Peyer's patch (tissue), 4 donors: ENCODE measurements at places on chromosomes 6 and 20. TPM values are rescaled to one million over a fixed set of nuclear protein-coding genes. Genes with fewer than 3 reads are reported as not detected.

Gene NFYA
- total RNA-seq = 23.1 TPM

Gene ARFGEF3
- 12.0 TPM for total RNA-seq

Gene SLC35B2
- 26.1 TPM for total RNA-seq

GRCh38 chr6:25193460-25194171 is 85.6 kb upstream of the CARMIL1 start:
- H3K4me3 ChIP-seq = no peak overlapping the region
- no peaks in the 10 kb centered on the region for H3K36me3 ChIP-seq
- H3K27ac ChIP-seq = no peak overlapping the region
- no peaks in the 10 kb centered on the region for H3K4me1 ChIP-seq
- DNase-seq = no peak

- no peak overlapping the region for H3K4me3 ChIP-seq
- H3K27ac ChIP-seq = no peak overlapping the region
- no peaks in the 10 kb centered on the region for H3K27me3 ChIP-seq
Observed at GRCh38 chr6:107105511-107106116, 9.7 kb downstream of the BEND3 start.

DNA sequence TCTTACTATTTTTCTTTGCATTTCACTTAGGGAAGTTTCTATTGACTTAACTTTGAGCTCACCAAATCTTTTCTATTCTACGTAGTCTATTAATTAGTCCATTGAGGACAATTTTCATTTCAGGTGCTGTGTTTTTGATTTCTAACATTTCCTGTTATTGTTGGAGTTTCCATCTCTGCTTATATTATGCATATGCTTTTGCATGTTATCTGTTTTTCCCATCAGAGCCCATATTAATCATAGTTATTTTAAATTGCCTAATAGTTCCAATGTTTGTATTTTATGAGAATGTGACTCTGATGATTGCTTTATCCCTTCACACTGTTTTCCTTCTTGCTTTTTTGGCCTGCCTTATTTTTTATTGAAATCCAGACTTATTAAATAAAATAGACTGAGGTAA is 414.5 kb upstream of the OPRM1 start:
- no peak for DNase-seq
- H3K27ac ChIP-seq = no peak overlapping the region
- no peaks in the 10 kb centered on the region for H3K36me3 ChIP-seq
- H3K27me3 ChIP-seq = no peaks in the 10 kb centered on the region

GRCh38 chr20:46671866-46672542 is 17.2 kb downstream of the TP53RK start:
- H3K4me1 ChIP-seq = no peaks in the 10 kb centered on the region
- DNase-seq = no peak
- no peak overlapping the region for H3K27ac ChIP-seq
- H3K36me3 ChIP-seq = no peaks in the 10 kb centered on the region
- no peaks in the 10 kb centered on the region for H3K27me3 ChIP-seq

DNA sequence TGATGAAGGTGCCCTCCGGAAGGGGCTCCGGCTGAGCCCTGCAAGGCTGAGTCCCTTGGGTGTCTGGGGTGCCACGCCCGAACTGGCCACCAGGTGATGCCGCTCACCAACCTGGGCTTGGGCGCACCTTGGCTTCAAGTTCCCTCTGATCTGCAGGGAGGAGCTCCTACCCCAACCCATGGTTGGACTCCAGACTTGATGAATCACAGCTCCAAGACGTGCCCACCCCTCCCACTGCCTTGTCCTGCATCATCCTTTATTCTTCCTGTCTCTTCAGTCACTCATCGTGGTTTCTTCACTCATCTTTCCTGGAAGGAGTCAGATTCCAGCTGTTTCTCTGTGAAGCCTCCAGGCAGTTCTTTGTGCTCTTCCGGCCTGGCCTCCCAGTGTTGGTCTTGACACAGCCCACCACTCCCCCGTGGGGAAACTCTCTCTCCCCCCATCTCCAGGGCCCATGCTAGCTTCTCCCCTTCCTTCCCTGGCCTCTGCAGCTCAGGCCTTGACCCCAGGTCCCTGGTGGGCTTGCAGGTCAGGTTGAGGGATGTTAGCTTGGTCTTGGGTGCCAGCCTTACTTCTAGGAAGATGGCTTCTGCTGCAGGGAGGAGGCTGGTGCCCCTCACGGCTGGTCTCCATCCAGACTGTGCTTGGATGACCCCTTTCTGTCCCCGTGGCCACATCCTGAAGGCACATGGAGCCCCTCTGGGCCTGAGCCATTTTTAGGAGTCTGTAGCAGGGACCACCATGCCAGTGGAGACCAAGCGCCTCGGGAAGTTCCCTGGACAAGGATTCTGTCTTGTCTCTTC is 2.6 kb upstream of the ZBP1 start:
- no peaks in the 10 kb centered on the region for H3K36me3 ChIP-seq
- peaks cover 23% of the 10 kb centered on the region for H3K4me1 ChIP-seq
- H3K27me3 ChIP-seq = no peaks in the 10 kb centered on the region
- no peak overlapping the region for H3K27ac ChIP-seq
- DNase-seq = peak; percentile 68

DNA sequence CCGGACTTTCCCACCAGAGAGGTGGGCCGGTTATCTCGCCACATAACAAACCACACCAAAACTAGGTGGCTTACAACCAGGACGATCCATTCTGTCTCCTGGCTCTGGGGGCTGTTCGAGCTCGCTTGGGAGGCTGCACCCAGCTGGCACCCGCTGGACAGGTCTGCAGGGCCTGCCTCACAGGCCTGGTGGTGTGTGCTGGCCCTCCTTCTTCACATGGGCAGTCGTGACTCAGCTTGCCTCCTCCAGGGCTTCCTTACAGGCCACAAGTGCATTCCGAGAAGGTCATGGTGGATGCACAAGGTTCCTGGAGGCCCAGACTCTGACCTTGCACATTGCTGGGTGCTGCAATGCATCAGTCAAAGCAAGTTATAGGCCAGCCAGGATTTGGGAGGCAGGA is 34.2 kb downstream of the FOXF2 start:
- H3K36me3 ChIP-seq = no peaks in the 10 kb centered on the region
- no peak for DNase-seq
- no peak overlapping the region for H3K4me3 ChIP-seq

DNA sequence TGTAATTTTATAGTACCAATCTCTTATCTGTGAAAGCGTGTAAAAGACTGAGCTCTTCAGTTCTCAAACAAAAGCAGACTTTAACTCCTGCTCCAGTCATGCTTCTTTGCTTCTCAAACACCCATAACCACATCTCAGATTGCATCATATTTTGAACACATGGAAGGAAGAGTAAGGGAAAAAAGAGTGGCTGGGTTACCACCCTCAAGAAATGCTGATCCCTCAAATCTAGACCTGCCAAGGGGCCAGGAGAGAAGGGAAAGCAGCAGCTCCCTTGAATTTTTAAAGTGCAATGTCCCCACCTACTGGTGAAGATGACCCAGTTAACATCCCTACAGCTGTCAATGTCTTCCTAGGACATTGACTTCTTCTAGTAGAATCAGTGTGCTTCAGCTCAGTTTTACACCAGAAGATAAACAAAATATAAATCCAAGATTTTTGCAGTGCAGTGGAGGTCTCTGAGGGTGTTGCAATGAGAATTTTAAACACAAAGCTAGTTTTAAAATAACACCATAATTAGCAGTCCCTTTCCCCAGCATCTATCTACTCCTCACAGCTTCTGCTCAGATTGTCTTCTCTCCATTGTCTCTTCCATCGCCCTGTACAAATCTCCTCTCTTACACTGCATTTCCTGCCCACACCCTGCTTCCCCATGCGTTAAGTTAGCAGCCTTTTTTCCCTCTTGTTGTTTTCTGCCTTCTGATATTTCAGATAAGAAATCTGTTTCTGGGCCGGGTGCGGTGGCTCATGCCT is 22.6 kb upstream of the HLA-DQB2 start:
- H3K4me1 ChIP-seq = no peaks in the 10 kb centered on the region
- H3K36me3 ChIP-seq = no peaks in the 10 kb centered on the region
- H3K27ac ChIP-seq = no peak overlapping the region
- H3K27me3 ChIP-seq = no peaks in the 10 kb centered on the region

DNA sequence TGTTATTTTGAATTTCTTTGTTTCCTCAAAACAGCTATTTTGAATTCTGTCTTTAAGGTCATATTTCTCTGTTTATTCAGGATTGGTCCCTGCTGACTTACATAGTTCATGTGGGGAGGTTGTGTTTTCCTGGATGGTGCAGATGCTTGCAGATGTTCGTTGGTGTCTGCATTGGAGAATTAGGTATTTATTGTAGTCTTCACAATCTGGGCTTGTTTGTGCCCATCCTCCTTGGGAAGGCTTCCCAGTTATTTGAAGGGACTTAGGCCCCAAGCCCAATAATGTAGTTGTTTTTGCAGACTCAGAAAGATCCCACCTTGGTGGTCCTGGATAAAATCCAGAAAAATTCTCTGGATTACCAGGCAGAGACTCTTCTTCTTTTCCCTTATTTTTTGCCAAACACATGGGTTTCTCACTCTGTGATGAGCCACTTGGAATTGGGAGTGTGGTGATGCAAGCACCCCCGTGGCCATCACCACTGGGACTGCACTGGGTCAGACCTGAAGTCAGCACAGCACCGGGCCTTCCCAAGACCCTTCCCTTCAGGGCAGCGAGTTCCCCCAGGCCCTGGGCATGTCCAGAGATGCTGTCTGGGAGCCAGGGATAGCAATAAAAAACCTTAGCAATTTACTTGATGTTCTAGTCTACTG is 81.6 kb upstream of the EZR start:
- no peak overlapping the region for H3K27ac ChIP-seq
- no peaks in the 10 kb centered on the region for H3K4me1 ChIP-seq
- H3K36me3 ChIP-seq = no peaks in the 10 kb centered on the region
- no peak overlapping the region for H3K4me3 ChIP-seq
- H3K27me3 ChIP-seq = no peaks in the 10 kb centered on the region

DNA sequence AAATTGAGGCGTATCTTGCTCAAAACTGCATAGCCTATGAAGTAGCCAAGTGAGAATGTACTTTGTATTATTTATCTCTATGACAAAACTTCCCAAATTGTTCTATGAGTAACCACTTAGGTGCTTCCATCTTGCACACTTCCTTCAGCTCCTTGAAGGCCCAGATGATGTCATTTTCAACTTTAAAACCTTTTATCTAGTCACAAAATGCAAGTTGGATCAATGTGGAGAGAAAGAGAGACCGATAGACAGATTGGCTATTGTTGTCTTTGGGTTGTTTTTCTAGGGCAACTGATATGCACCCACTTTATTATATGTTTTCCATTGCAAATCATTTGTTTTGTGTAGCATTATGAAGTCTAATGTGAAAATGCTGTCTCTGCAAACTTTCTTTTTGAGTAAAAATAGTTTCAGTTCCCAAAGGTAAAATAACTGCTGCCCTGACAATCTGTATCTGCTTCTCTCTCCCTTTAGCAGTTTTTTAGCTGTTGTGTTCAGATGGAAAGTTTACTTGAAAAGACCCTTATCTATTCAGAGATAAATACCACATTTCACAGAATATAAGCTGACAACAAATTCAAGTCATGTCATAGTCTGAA is 73.7 kb upstream of the CITED2 start:
- H3K27ac ChIP-seq = no peak overlapping the region
- no peak for DNase-seq
- H3K27me3 ChIP-seq = no peaks in the 10 kb centered on the region
- no peaks in the 10 kb centered on the region for H3K4me1 ChIP-seq

DNA sequence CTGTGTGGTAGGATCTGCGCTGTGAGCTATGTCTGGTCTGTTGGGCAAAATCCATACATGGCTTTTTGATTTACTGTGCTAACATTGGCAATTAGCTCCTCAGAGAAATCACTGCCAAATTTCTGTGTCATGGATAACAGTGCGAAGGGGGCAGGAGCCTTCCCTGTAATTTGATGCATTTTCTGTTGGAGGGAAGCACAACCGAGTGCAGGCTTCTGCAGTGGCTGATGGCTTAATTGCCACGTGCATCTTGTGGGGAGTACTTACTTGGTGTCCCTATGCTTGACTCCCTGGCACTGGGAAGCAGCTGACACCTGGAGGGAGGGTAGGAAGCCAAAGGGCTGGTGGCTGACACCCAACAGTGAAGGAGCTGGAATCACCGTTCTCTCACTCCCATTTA is 99.3 kb upstream of the PROKR2 start:
- no peaks in the 10 kb centered on the region for H3K27me3 ChIP-seq
- no peaks in the 10 kb centered on the region for H3K36me3 ChIP-seq
- no peaks in the 10 kb centered on the region for H3K4me1 ChIP-seq
- no peak overlapping the region for H3K27ac ChIP-seq

- no peaks in the 10 kb centered on the region for H3K27me3 ChIP-seq
- peak overlapping the region; percentile 84 for H3K27ac ChIP-seq
- H3K4me3 ChIP-seq = no peak overlapping the region
- H3K4me1 ChIP-seq = peaks cover 19% of the 10 kb centered on the region
Observed at GRCh38 chr6:7588506-7588905, 1.5 kb upstream of the SNRNP48 start.

- H3K4me3 ChIP-seq = no peak overlapping the region
- no peaks in the 10 kb centered on the region for H3K36me3 ChIP-seq
- DNase-seq = no peak
- H3K4me1 ChIP-seq = no peaks in the 10 kb centered on the region
Observed at GRCh38 chr6:106736502-106736901, 107.1 kb downstream of the QRSL1 start.

DNA sequence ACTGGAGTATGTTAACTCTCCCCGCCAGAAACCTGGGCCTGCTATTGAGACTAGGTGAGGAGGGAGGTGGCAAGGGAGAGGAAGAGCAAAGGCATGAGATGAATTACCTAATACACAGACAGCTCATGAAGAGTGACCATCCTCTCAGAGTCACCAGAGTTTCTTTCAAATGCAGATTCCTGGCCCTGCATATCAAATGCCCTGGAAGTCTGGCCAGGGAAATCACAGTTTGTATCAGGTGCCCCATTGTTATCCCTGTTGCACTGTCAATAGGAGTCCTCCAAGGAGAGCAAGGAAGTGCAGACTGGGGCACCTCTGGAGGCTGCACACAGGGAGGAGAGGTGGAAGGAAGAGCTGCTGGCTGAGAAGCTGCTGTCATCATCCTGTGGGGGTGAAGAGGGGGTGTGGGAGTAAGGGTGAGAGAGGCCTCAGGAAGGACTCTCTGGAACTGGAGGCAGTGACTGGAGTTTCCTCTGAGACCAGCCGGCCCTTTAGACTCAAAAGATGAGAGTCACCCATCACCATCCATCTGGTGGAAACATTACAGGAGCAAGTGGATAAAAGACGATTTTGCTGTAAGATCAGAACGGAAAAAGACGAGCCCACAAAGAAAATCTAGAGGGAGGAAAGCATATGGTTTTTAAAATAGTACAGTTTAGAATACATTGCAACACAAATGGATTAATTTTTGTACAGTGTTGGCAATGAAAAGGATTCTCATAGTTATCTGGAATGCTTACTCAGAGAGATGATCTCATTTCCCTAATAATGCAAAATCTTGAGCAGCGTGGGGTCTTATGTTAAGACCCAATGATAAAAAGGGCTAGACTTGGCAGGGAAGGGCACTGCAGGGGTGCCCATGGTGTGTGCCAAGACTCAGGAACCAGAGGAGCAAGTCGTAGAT is 268.1 kb downstream of the UST start:
- H3K27ac ChIP-seq = no peak overlapping the region
- no peak overlapping the region for H3K4me3 ChIP-seq
- no peaks in the 10 kb centered on the region for H3K27me3 ChIP-seq
- H3K36me3 ChIP-seq = no peaks in the 10 kb centered on the region

DNA sequence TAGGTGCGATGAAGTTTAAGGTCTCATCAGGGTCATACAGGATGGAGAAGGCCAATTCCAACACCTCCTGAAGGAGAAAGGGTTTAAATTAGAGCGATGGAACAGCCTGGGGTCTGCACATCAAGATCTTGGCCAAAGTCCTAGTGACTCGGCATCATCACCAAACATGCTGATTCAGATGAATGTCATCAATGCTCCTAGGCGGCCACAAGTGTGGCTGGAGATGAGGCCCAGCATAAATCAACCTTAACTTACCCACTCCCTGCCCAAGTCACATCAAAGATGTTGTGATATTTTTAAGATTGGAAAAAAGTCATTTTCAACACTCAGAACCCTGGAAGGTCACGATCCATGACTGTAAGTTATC is 37.5 kb downstream of the ELMO2 start:
- no peaks in the 10 kb centered on the region for H3K4me1 ChIP-seq
- H3K36me3 ChIP-seq = no peaks in the 10 kb centered on the region
- H3K27me3 ChIP-seq = no peaks in the 10 kb centered on the region
- no peak overlapping the region for H3K27ac ChIP-seq
- DNase-seq = no peak
- H3K4me3 ChIP-seq = no peak overlapping the region
